ENCODE measurements at places on chromosomes 1 and 21. TPM values are rescaled to one million over a fixed set of nuclear protein-coding genes. Genes with fewer than 3 reads are reported as not detected.

SPRR2F gene
- not detected for total RNA-seq

SLC30A10 gene
- 0.63 TPM for total RNA-seq

IFNLR1 gene
- 0.11 TPM for total RNA-seq

- DNase-seq, result no peak
Measured at GRCh38 chr1:226497991-226498639, 50.4 kb upstream of the STUM start.

- DNase-seq, result no peak
Measured at GRCh38 chr1:6935911-6936690, 150.8 kb downstream of the CAMTA1 start.

DNA sequence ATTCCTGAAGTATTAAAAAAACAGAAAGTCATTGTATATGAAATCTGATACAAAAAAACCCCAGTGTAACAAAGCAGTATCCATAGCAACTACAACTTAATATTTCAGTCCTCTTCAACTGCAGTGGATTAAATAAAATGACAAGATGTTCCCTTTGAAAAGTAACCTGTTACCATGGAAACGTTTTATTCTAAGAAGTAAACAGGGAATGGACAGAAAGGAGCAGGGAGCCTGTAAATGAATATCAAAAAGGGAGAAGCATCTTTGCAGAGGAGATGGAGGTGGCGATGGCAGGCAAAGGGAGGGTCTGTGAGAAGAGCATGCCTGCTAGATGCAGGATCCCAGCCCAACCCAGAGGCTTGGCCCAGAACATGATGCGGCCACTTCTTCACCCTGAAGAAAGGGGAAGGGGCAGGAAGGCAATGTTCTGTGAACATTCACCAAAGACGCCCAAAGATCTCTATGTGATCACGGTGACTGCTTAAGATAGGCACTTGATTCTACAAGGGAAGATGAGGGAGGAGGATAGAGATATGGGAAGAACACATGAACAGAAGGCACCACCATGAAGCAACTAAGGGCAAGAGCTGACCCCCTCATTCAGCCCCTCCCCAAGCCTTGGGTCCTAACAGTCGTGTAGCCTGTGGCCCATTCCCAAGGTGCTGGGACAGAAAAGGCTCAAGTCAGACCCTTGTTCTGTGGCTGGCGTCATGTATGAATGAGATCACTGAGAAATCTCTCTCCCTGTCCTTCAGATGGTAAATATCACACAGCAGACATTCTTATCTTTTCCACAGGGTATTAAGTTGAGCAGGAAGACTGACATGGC is 200.0 kb downstream of the SLC45A1 start:
- DNase-seq, result no peak

GRCh38 chr1:184635347-184635979 is 119.2 kb downstream of the EDEM3 start:
- no peak for DNase-seq
